ENCODE measurements at places on chromosomes 5 and 9. TPM values are rescaled to one million over a fixed set of nuclear protein-coding genes. Genes with fewer than 3 reads are reported as not detected.

FAM78A gene
- total RNA-seq: 73.4 TPM

DNA sequence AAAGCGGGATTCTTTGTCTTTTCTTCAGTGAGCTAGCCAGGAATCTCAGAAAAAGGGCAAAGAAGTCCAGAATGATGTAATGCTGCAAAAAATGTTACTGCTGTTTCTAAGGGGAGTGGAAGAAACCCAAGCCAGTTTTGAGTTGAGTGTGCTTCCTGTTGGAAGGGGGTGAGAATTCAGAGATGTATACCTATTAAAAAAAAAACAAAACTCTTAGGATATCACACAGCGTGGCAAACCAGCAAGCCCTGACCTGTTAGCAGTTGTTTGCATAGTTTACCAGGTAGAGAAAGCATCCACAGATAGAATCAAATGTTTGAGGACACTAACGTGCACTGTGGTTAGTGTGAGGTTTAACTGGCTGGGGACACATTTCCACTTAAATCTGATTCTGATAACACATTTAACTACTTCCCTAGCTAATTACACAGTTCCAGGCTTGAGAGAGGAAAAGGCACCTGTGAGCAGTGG lies 11.4 kb downstream of the BASP1 start:
- no peak for DNase-seq

- no peak for DNase-seq
These were observed 51.0 kb downstream of the IRF1 start for GRCh38 chr5:132439521-132440089.

- no peak for DNase-seq
These were observed 40.4 kb upstream of the MACIR start for GRCh38 chr5:103218164-103218563.

GRCh38 chr5:17713301-17713700 lies 79.0 kb downstream of the TAF11L14 start:
- no peak for DNase-seq

GRCh38 chr5:18662231-18662630 lies 1028.0 kb downstream of the TAF11L14 start:
- no peak for DNase-seq

DNA sequence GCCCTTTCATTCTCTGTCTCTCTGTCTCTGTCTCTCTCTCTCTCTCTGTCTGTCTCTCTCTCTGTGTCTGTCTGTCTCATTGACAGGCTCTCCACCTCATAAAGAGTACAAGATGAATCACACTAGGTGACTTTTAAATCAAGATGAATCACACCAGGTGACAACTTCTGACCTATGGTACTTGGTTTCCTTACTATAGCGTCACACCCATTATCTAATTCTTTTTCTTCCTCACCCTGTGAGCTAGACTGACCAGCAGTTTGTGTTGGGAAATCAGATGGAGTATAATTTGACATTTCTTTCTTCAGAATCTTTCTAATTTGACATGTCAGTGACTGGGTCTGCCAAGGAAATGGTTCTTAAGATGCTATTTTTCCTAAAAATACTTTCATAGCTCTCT lies 232.9 kb downstream of the ARRDC3 start:
- no peak for DNase-seq
